ENCODE measurements at places on chromosomes 5 and 9. TPM values are rescaled to one million over a fixed set of nuclear protein-coding genes. Genes with fewer than 3 reads are reported as not detected.

The ABHD17B gene
- 12.9 TPM for total RNA-seq

DNA sequence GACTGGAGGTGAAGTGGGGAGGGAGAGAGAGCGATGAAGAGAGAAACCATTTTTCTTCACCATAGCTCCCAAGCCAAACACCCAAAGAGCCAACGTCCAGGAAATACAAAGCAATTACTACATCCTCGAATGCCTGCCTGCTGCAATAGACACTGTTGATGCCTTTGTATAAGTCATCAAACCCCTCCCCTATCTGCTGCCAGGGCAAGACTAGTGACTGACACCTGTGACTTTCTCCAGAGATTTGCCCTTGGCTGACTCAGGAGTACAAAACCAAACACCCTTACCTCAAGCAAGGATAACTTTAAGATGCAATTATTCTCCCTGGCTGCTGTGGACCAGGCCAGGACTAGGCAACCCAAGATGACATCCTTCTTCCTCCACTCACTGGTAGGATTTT lies 81.8 kb upstream of the RASA1 start:
- DNase-seq = no peak
- no peak overlapping the region for H3K27ac ChIP-seq
- H3K27me3 ChIP-seq = no peaks in the 10 kb centered on the region
- H3K4me1 ChIP-seq = no peaks in the 10 kb centered on the region
- H3K36me3 ChIP-seq = no peaks in the 10 kb centered on the region

The FOXD4L6 gene
- total RNA-seq = not detected

GRCh38 chr9:103809745-103810144 lies 284.4 kb upstream of the SMC2 start:
- H3K27me3 ChIP-seq = no peaks in the 10 kb centered on the region
- H3K4me1 ChIP-seq = no peaks in the 10 kb centered on the region
- H3K27ac ChIP-seq = no peak overlapping the region
- no peak for DNase-seq

- H3K4me3 ChIP-seq = no peak overlapping the region
- no peak for DNase-seq
- peaks cover 7% of the 10 kb centered on the region for H3K4me1 ChIP-seq
- H3K27me3 ChIP-seq = no peaks in the 10 kb centered on the region
Measured at GRCh38 chr5:126633552-126633951, 32.8 kb downstream of the PHAX start.

- H3K27me3 ChIP-seq = no peaks in the 10 kb centered on the region
- no peaks in the 10 kb centered on the region for H3K36me3 ChIP-seq
- DNase-seq = no peak
- no peak overlapping the region for H3K4me3 ChIP-seq
- no peak overlapping the region for H3K27ac ChIP-seq
Measured at GRCh38 chr5:36590513-36591286, 15.7 kb upstream of the SLC1A3 start.

DNA sequence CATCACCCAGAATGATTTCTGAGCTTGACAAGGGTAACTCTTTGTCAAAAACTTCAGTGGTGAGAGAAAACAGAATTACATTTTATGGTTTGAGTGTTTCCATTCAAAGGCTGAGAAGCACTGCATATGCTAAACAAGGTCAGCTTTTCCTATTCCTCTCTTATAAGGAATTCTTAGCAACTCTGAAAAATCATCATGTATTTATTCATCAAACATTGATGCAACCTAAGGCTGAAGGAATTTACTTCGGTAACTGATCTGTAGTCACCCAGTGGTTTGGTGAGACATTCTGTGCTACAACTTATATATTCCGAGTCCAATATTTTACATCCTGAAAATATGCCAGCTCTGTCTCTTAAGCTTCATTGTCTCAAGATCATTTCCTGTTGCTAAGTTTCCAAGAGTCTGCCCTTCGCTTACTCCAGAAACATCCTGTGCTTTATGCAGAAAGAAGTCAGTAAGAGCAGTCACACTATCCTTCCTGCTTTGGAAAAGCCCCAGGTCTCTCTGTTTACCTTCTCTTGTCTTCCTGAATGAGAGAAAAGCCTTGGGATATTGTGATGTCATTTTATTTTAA lies 176.6 kb upstream of the TBCA start:
- peaks cover 2% of the 10 kb centered on the region for H3K27me3 ChIP-seq
- no peaks in the 10 kb centered on the region for H3K36me3 ChIP-seq

DNA sequence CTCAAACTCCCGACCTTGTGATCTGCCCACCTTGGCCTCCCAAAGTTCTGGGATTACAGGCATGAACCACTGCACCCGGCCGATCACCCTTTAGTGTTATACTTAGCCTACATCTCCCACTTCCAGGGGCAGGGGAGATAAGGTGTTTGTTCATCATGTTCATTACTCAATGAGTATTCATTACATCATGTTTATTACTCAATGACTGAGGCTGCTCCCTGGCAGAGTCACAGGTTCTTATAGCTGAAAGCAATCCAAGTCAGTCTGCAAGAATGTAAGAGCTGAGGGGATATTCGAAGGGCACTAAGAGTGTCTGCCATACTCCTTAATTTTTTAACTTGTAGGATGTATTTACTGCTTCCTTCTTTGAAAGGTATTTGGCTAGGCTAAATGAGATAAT lies 214.2 kb downstream of the SPATA31D1 start:
- no peak overlapping the region for H3K4me3 ChIP-seq
- H3K4me1 ChIP-seq = no peaks in the 10 kb centered on the region
- no peak overlapping the region for H3K27ac ChIP-seq
- no peaks in the 10 kb centered on the region for H3K27me3 ChIP-seq

DNA sequence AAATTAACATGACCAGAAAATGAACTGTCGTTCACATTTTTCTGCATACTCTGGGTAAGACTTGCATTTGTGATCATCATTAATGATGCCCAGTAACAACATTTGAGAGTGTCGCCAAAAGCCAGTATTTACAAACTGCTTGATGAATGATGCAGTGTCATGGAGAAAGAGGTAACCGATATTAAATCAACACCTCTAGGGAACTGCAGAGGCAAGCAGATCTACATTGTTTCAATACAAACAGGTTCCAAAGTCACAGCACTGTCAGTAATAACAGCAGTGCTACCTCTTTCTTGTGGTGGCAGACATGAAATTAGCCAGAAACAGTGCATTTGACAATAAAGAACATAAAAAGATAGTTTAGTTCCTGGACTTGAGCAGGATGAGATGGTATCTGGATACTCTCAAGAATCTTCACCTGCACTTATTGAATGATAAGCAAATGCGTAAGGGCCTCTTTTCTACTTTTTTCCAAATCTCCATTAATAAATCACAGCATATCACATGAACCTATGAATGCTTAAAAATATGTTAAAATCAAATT lies 456.6 kb downstream of the ARHGEF28 start:
- H3K27me3 ChIP-seq = no peaks in the 10 kb centered on the region
- no peak for DNase-seq
- H3K4me1 ChIP-seq = no peaks in the 10 kb centered on the region
- no peaks in the 10 kb centered on the region for H3K36me3 ChIP-seq
- no peak overlapping the region for H3K27ac ChIP-seq
- no peak overlapping the region for H3K4me3 ChIP-seq

The DNM1 gene
- 5.9 TPM for total RNA-seq

- H3K4me3 ChIP-seq = no peak overlapping the region
- no peaks in the 10 kb centered on the region for H3K27me3 ChIP-seq
- no peaks in the 10 kb centered on the region for H3K36me3 ChIP-seq
- DNase-seq = no peak
- H3K27ac ChIP-seq = no peak overlapping the region
- no peaks in the 10 kb centered on the region for H3K4me1 ChIP-seq
Measured at GRCh38 chr9:7342229-7342628, 457.3 kb downstream of the DMAC1 start.

DNA sequence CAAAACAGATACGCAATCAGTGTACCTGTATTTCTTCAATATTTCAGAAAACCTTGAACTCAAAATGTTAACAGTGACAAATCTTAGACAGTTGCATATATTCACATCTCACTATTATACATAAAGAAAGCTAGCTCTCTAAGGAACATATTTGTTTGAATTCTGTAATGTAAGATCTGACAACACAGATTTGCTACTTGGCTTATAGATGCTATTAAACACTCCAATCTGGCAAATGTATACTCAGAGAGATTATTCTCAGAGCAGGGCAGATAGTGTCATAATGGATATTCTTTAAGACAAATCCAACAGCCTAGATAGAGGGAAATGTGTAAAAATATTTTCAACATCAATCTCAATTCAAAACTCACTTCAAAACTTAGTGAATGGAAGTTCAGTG lies 794.5 kb upstream of the CDH9 start:
- no peaks in the 10 kb centered on the region for H3K4me1 ChIP-seq
- no peaks in the 10 kb centered on the region for H3K27me3 ChIP-seq
- no peak for DNase-seq
- H3K36me3 ChIP-seq = no peaks in the 10 kb centered on the region

GRCh38 chr5:58354827-58355226 lies 105.1 kb downstream of the PLK2 start:
- H3K27me3 ChIP-seq = no peaks in the 10 kb centered on the region
- no peaks in the 10 kb centered on the region for H3K36me3 ChIP-seq
- no peak overlapping the region for H3K27ac ChIP-seq
- no peak overlapping the region for H3K4me3 ChIP-seq
- DNase-seq = no peak

The CTXN3 gene
- not detected for total RNA-seq

DNA sequence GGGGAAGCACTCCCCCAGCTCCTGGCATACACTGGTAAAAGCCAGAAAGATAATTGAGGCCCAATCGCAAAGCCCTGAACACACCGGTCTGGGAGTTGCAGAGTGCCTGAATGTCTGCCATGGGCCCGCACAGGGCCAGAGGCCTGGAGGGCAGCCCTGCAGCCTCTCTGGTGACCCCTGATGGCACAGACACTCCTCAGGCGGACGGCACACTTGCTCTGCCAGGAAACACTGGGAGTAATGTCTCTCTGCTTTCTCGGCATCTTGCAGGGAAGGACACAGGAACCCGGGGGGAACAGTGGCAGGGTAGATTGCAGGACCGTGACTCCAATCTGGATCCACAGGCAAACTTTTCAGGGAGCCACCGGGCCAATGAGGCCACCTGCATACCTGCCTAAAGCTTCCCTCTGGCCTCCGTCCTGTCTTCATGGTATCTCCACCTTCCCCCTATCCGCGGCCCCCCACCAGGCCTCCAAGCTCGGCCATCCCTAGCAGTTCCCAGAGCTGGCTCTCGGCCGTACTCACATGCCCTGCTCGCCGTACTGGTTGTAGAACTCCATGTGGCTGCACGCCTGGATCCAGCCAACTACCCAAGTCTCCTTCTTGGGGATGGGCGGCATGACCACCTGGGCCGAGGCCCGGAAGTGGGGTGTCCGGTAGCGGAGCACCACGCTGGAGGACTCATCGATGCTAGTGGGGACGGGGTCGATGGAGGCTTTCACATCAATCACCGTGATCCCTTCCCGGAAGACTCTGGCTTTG lies 797 bp downstream of the FAM78A start:
- peaks cover 9% of the 10 kb centered on the region for H3K4me1 ChIP-seq
- H3K36me3 ChIP-seq = no peaks in the 10 kb centered on the region
- no peaks in the 10 kb centered on the region for H3K27me3 ChIP-seq
- H3K27ac ChIP-seq = peak overlapping the region; percentile 64

The SFXN1 gene
- total RNA-seq = 47.3 TPM

DNA sequence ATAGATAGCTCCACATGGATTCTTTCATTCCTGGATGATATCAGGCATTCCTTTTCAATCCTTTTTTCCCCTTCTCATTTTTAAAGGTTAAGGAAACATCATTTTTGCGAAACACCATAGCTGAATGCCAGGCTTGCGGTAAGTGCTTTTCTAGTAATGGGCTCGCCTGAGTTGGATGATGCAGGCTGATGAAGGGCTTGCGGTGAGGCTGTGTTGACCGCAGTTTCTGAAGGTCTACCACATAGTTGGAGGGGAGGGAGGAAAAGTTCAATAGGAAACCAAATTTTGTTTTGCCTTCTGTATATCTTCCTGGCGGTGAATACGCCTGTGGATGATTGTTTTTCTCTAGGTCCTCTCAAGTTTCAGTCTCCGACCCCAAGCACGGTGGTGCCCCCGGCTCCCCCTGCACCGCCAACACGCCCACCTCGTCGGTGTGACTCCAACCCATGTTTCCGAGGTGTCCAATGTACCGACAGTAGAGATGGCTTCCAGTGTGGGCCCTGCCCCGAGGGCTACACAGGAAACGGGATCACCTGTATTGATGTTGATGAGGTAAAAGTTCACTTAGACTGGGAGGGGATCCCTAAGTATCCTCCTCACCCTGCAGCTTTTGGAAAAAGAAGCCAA lies 24.3 kb downstream of the THBS4 start:
- H3K27ac ChIP-seq = no peak overlapping the region
- H3K4me1 ChIP-seq = no peaks in the 10 kb centered on the region
- no peak for DNase-seq
- H3K27me3 ChIP-seq = no peaks in the 10 kb centered on the region
- H3K36me3 ChIP-seq = no peaks in the 10 kb centered on the region
- no peak overlapping the region for H3K4me3 ChIP-seq

DNA sequence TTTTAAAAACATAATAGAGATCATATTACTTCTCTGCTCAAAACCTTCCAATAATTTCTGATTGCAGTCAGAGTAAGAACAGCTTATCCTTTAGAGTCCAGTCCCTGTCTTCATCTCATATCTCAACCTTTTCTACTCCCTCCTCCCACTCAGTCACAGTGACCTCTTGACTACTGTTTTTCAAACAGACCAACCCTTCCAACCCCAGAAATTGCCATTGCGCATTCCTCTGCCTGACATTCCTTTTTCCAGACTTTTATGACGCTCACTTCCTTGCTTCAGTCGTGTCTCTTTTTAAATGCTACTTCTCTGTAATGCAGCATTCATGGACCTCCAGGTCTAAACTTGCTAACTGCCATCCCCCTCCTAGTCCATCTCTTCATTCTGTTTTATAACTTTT lies 800.5 kb downstream of the BRINP1 start:
- H3K36me3 ChIP-seq = no peaks in the 10 kb centered on the region
- no peaks in the 10 kb centered on the region for H3K27me3 ChIP-seq
- no peak overlapping the region for H3K4me3 ChIP-seq
- no peaks in the 10 kb centered on the region for H3K4me1 ChIP-seq

DNA sequence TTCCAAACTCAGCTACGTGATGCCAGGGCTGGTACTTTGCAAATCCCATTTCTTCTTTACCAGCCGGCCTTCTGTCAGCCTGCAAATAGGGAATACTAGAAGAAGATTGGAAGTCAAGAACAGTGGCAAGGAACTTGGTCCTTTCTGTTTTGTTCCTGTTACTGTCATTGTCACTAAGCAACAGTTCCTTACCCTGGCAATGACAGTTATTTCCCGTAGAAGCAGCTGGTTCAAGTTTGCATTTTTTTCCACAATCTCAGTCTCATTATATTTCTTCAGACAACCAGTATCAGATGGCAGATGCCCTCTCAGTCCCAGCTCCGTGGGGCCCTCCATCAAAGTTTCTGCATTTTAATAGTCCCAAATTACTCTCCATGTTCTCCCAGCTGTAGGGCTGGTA lies 9.1 kb upstream of the C1QTNF2 start:
- no peak for DNase-seq
- no peaks in the 10 kb centered on the region for H3K4me1 ChIP-seq
- H3K27ac ChIP-seq = no peak overlapping the region
- H3K27me3 ChIP-seq = no peaks in the 10 kb centered on the region
- no peaks in the 10 kb centered on the region for H3K36me3 ChIP-seq

All from liver (tissue), 10 donors.